ENCODE measurements at places on chromosomes 7 and 10.

GRCh38 chr7:154306036-154306435 lies 253.8 kb downstream of the DPP6 start:
- no peak for DNase-seq

GRCh38 chr7:151459726-151460473 lies 20.0 kb upstream of the CRYGN start:
- DNase-seq, result no peak

- DNase-seq, result no peak
Measured at GRCh38 chr10:20948686-20949327, 51.7 kb upstream of the NEBL start.

DNA sequence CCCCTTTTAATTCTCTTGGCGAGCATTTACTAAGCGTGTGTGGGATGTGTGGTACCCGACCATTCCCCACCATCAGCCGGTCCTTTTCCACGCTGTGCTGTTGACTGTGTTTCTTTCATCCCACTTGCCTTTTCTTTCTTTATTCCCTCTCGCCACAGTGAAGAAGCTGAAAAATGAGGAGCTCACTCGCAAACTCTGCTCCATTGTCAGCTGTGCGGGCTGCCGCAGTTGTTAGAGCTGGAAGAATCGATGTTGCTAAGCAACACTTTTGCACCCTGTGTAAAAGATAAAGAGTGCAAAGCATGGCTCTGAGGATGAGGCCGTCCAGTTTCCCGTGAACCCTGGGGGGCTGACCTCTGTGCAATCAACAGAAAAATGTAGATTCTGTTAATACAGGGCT lies 203.1 kb upstream of the NEBL start:
- no peak for DNase-seq

DNA sequence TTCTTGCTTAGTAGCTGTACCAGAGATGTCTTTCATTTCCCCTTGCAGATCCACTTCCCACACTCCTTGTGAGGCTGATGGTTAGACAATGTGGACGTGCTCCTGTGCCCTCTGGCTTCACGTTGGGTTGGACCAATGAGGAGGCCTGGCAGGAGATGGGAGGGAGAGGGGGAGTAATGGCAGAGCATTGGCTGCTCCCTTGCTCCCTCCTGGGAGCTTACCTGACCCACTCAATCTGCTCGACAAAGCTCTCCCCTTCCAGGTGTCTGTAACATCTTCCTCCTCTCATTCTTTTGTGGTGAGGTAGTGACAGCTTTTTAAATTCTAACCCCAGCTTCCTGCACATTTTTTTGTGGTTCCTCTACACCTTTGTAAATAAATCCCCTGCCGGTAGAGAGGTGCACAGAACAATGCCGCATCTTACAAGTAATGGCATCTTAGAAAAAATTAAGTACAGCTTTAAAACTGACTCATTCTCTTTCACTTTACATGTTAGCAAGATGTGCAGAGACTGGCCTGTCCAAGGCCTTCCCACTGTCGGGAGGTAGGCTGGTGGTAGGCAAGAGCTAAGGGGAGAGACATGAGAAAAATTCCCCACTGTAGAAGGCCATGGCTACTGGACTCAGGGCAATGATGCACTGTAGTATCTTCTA lies 134.3 kb downstream of the HTR7 start:
- no peak for DNase-seq

All from stimulated activated CD8-positive, alpha-beta memory T cell treated with anti-CD3 and anti-CD28 coated beads, Interleukin-7, amount 100 ng/mL, for 24 hours (primary cell).